ENCODE measurements at places on chromosomes 4 and X.

GRCh38 chr4:137129441-137129840 lies 402.9 kb downstream of the PCDH18 start:
- DNase-seq: no peak

DNA sequence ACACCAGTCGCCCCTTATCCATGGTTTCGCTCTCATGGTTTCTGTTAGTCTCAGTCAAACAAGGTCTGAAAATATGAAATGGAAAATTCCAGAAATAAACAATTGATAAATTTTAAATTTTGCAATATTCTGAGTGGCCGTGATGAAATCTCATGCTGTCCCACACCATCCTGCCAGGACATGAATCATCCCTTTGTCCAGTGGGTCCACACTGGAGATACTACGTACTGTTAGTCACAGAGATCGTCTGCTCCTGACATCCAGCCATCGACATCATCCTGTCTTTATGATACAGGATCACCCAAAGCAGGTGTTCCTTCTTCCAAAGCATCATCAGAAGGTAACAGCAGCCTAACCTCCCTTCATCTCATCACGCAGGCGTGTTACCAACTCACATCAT lies 76.5 kb upstream of the MSX1 start:
- DNase-seq: no peak

GRCh38 chrX:121307449-121307848 lies 260.0 kb downstream of the GLUD2 start:
- DNase-seq: no peak

- DNase-seq: no peak
These were observed 38.9 kb upstream of the PLAC8 start for GRCh38 chr4:83153417-83153816.

DNA sequence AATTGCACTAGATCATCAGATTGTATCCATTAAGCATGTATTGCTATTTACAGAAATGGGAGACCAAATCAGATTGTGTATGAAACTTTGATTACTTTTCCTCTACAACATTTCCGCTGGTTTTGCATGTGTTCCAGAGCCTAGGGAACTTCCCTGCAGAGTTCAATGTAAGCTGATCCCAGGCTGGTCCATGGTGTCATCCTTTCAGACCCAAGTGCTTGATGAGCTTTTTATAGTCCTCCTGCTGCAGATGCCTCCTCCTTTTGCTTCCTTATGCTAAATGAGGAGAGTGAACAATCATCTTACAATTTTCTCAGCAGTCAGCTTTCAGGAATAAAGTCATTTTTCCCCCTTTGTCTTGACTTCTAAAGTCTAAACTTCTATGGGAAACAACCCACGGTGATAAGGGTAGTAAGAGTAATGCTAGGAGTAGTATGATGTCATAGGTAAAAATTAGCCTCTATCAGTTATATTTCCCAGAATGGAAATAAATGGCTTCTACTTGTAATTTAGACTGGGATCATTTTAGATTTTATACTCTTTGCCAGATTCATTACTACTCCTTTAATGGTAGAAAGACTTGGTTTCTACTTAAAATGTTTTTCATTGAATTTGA lies 55.1 kb upstream of the SLC4A4 start:
- no peak for DNase-seq

DNA sequence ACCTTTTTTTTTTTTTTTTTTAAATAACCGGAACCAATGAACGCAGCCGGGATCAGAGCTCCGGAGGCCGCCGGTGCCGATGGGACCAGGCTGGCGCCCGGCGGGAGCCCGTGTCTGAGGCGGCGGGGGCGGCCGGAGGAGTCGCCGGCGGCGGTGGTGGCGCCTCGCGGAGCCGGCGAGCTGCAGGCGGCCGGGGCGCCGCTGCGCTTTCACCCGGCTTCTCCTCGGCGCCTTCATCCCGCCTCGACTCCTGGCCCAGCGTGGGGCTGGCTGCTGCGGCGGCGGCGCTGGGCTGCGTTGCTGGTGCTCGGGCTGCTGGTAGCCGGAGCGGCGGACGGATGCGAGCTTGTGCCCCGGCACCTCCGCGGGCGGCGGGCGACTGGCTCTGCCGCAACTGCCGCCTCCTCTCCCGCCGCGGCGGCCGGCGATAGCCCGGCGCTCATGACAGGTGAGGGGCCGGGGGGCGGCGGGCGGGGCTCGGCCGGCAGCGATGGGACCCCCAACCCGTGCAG lies 337 bp downstream of the STIM2 start:
- peak; percentile 51 for DNase-seq

GRCh38 chr4:150818661-150819060 lies 196.4 kb downstream of the LRBA start:
- no peak for DNase-seq

DNA sequence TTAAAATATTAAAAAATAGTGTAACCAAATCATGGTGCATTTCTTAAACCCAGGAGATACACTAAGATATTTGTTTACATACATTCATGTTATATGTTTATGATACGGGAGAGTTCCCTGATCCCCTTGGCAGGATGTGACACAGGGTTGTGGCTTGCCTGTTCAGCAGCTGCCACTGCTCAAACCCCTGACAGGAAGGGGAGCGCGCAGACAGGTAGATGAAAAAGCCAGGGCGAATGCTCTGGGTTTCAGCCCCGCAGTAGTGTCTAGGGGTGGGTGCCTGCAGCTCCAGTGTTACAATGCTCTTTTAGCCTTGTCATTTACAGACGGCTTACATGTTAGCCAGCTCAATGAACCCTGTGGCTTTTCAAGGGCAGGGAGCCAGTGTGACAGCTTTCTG lies 1343.8 kb upstream of the IGFBP7 start:
- no peak for DNase-seq

DNA sequence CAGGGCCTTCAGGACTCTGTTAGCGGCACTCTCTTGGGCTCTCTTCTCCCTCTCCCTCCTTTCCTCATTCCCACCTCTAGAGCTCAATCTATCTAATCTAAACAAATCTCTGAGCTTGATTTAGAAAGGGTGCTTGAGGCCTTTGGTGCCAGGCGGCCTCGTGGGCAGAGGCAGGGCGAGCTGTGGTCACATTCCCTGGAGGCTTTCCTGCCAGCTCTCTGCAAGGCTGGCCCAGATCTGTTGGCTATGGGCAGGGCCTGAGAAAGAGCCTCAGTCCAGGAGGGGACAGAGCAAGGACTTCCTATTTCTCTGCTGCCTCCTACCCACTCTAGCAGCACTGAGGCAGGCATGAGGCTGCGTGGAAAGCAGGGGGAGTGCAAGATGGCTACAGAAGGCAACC lies 38.6 kb downstream of the PJA1 start:
- no peak for DNase-seq

DNA sequence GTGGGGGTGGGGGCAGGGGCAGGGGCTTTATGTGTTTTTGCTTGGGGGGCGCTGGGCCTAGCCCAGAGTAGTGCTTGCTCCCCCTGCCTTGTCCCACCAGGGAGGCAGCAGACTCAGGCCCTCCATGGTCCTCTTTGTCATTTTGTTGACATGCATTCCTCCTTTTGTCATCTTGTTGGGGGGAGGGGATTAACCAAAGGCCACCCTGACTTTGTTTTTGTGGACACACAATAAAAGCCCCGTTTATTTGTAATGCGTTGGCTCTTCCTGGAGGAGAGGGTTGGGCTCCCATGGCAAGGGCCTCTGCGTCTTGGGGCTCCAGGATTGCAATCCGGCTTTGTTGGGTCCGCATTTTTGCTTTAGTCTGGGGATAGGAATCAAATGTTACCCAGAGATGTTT lies 2.2 kb downstream of the EMD start:
- DNase-seq: no peak

- no peak for DNase-seq
These were observed at the start of gene IL3RA for GRCh38 chrX:1336331-1336943. IL3RA (plus strand) TSS chrX:1336785; CDS start chrX:1341766, 4,981 bp downstream.

- no peak for DNase-seq
These were observed 510.0 kb downstream of the NLGN4X start for GRCh38 chrX:5718651-5719050.
